Fibroblast of skin of back (primary cell): ENCODE measurements at places on chromosomes 4 and X.

DNA sequence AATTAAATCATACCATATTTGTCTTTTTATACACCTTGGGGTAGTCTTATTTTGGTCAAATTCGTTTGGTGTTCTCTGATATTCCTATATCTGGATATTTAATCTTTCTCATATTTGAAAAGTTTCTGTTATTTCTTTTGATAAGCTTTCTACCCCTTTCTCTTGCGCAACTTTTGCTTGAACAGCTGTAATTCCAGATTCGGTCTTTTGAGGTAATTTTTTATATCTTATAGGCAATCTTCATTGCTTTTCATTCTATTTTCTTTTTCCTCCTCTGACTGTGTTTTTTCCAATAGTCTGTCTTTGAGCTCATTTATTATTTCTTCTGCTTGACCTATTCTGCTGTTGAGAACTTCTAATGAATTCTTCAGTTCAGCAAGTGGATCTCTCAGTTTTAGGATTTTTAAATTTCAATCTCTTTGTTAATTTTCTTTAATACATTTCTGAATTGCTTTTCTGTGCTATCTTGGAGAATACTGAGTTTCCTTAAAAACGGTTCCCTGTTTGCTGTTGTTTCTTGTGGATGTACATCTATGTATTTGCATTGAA, 11.3 kb upstream of the MTHFD2L start:
- DNase-seq, result no peak

GRCh38 chrX:27924261-27924660, 57.0 kb downstream of the DCAF8L1 start:
- DNase-seq, result no peak

DNA sequence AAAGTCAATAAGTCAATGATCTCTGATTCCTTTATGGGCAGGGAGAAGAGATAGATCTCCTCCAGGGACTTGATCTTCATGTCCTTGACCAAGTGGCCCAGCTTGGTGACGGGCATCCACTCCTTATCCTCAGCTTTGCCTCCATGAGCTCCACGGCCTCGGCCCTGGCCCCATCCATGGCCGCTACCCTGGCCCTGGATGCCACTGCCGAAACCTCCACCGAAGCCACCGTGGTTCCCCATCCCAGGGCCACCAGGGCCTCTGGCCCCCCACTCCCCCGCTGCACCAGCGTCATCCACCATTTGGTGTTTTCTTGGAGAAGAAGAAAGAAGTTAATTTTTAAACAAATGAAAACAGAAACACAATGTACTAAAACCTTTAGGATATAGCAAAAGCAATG, 518.1 kb downstream of the GRXCR1 start:
- DNase-seq, result no peak

DNA sequence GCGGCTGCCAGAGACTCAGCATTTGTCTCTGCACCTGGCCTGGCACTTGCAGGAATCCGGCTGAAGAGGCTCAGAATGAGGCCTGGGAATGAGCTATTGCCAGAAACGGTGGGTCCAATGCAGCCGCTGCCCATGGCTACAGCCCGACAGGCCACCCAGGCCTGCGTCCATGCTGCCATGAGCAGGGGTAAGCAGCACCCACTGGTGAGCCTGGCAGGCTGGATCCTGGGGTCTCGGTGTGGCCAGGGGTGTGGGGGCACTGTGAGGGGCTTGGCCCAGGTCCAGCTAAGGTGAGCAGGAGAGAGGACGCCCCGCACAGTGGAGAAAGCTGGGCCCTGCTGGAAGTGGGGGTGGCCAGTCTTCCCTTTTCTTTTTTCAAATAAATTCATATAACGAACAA, 60.3 kb upstream of the MXD4 start:
- no peak for DNase-seq

- no peak for DNase-seq
Measured at GRCh38 chr4:116357758-116358157, 727.6 kb downstream of the TRAM1L1 start.

GRCh38 chrX:48667509-48667908, 16.1 kb upstream of the WAS start:
- no peak for DNase-seq

DNA sequence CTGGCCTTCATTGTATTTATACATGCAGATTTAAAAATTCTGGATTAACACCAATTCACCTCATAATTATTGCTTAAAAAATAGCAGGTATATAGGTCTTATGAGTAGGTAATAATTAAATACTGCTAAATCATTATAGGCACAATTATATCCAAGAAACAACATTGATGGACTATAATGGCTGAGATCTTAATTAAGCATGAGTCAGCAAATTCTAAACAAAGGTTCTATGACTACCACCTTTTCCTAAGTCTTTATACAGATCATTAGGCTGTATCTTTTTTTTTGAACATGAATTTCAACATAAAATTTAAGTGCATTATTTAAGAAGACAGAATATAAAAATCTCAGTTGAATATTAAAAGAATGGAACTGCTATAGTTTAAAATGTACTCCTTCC, 1678.7 kb upstream of the PCDH10 start:
- no peak for DNase-seq

GRCh38 chr4:184287697-184288255, 70.1 kb upstream of the ENPP6 start:
- DNase-seq, result peak; percentile 38

DNA sequence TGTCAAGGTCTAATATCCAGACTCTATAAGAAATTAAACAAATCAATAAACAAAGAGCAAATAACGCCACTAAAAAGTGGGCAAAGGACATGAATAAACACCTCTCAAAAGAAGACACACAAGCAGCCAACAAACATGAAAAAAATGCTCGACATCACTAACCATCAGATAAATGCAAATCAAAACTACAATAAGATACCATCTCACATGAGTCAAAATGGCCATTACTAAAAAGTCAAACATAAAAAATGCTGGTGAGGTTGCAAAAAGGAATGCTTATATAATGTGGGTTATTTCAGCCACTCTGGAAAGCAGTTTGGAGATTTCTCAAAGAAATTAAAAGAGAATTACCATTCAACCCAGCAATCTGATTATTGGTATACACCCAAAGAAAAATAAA, 481.1 kb downstream of the STPG2 start:
- peak; percentile 4 for DNase-seq

DNA sequence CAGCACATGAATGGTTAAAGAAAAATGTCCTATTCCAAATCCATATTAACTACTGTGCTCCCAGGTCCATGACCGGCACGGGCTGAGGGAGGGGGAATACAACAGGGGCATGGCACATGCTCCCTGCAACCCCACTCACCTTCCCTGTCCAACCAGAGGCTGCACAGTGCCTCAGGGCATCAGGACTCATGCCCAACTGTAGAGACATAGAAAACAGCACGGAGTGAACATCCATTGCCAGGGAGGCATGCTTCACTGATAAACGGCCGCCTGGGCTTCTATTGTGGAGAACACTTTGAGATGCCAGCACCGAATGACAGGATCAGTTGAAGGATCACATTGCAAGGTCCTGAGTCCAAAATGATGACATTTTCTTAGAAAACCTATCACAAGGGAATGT, 140.6 kb downstream of the STK32B start:
- DNase-seq, result no peak

DNA sequence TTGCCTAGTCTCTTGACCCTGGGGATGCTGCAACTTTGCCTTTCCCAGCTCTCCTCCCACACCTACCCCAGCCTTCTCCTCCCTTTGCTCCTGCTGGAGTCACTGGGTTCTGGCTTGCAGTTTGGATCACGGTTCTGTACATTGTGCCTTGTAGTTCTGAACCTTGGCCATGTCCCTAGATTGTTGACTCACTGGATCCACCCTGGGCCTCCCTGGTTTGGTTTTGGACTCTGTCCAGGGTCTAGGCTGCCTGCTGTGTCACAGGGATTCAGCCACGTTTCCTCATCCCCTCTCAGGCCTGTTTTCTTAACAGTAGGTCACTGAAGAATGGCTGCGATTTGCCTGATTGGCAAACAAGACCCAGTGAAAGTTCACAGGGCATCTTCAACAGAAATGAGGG, 11.5 kb upstream of the GABRE start:
- DNase-seq, result peak; percentile 79

DNA sequence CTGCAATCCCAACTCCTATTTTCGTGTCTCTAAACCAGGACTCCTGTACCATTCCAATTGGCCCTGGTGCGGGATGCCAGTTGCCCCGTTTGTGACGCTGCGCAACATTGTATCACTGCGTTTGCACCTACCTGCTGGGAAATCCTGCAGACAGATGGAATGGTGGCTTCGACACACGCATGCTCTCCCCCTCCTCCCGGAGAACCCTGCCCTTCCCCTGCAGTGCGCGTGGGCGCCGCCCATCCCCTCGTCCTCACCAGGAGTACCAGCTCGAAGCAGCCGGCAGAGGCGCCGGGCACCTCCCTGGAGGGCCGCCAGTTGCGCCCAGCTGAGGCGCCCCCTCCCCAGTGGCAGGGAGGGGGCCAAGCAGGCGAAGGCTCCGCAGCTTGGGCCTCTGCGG, 1.4 kb downstream of the DGKK start:
- DNase-seq, result no peak

GRCh38 chr4:24668956-24669355, 84.6 kb upstream of the DHX15 start:
- DNase-seq, result no peak

DNA sequence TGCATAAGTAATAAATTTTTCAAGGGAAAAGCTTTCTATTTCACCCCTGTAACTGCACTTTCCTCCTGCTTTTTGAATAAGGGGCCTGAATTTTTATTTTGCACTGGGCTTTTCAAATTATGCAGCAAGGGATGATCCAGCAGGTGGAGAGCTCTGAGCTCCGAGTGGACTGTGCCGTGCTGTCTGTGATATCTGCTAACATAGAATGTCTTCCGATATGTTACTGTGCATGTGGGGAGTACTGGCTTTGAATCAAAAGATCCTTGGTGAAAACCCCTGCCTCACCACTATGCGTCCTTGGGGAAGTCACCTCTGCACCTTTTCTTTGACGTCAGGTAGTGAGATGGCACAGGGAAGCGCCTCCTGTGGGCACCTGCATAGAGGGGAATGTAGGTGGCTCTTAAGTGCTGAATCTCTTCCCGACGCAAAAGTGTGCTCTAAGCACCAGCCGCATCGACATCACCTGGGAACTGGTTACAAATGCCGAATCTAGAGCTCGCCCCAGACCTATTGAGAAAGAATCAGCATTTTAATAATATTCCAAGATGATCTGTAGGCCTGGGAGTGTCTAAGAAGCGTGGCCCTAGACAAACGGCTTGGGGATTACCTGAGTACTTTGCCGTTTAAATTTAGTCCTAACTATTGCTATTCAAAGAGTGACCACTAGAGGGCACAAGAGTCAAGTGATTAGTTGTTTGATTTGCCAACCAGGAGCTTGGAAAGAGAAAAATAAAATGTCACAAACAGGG, 19.2 kb upstream of the WFS1 start:
- peak; percentile 58 for DNase-seq

GRCh38 chr4:87074121-87074488, 139.3 kb downstream of the AFF1 start:
- DNase-seq, result no peak

DNA sequence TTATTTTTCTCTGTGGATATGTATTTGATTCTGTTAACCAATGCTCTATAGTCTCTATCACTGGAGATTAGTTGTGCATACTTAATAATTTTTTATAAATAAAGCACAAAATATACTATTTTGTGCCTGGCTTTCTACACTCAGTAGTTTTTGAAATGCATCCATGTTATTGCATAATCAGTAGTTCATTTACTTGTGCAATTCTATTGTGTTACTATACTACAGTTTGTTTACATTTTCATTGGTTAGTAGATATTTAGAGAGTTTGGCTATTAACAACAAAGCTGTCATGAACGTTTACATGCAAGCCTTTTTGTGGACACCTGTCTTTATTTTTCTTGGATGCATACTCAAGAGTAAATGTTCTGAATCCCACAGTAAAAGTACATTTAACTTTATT, 265.0 kb upstream of the FAT4 start:
- no peak for DNase-seq

GRCh38 chr4:139951021-139951420, 203.0 kb downstream of the MAML3 start:
- peak; percentile 86 for DNase-seq

DNA sequence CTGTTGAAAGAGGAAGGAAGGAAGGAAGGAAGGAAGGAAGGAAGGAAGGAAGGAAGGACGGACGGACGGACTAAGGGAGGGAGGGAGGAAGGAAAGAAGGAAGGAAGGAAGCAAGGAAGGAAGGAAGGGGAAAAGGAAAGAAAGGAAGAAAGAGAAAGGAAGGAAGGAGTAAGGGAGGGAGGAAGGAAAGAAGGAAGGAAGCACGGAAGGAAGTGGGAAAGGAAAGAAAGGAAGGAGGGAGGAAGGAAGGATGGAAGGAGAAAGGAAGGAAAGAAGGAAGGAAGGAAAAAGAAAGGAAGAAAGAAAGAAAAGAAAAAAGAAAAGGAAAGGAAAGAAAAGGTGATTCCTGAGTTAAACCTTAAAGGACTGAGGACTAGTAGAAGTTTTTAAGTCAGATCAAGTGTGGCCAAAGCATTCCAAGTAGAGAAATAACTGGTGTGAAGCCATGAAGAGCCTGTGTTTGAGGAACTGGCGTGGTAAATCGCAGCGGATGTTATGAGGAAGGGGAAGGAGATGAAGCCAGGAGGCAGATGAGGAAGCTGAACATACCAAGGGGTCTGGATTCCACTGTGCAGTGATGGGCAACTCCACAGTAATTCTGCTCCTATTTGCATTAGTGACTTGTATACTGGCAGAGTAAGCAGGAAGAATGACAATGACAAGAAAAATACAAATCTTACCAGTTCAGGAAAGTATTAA, 163.5 kb downstream of the MGST2 start:
- DNase-seq, result no peak

DNA sequence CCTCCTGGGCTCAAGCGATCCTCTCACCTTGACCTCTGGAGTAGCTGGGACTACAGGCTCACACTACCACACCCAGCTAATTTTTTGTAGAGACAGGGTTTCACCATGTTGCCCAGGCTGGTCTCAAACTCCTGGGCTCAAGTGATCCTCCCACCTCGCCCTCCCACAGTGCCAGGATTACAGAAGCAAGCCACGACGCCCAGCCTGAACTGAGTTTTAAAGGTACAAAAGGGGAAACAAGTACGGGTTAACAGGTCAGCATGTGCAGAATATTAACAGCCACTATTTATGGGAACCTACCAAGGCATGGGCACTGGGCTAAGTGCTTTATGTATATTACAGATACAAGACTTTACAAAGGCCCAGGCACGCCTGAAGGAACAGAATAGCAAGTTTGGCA, 164.3 kb upstream of the GPC4 start:
- no peak for DNase-seq

DNA sequence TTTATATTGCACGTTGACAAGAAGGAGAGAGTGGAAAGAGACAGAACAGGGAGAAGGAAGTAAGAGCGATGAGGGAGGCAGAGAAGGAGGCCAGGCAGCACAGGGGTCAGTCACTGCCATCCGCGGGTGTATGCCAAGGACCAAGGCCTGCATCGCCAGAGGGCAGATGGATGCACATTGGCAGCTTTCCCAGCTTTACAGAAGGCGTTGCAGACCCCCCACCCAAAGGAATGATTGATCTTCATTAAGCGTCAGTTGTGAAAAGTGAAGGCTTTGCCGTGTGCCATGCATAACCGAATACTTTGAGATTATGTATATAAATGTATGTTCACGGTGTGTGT, 21.6 kb downstream of the PIGG start:
- DNase-seq, result no peak

- no peak for DNase-seq
Measured at GRCh38 chr4:169215656-169216055, 55.1 kb downstream of the SH3RF1 start.

- DNase-seq, result no peak
Measured at GRCh38 chr4:84597450-84597849, 14.5 kb downstream of the CDS1 start.

GRCh38 chr4:3249711-3250437, 915 bp downstream of the MSANTD1 start:
- no peak for DNase-seq
